ENCODE measurements at places on chromosomes 7 and 10.
A peak's percentile ranks its signal among the peaks of the same experiment; 100 is the strongest.

GRCh38 chr10:61486738-61487396, 33.7 kb upstream of the TMEM26 start:
- no peak for DNase-seq

DNA sequence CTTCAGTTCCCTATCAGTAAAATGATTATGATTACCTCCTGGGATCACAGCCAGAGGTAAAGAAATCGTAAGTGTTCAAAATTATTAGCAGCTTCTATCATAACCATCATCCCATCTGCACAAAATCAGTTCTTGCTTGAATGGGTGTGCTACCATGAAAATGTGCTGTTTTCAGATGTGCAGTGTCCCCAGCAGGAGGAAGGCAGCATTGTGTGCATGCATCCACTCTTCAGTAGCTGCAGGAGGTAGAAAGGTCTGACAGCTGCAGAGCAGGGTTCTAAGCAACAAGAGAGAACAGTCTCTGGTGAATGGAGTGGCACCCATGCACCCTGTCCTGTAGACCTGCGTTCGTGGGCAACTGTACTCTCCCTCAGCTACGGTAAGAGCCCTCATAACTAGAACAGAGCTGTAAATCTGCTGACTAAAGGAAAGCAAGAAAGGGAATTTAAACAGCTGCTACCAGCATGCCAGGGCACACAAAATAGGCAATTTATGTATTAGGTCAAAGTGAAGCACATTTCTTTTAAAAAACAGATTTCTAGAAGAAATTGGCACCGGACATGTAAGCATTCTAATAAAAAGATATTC, 21.2 kb downstream of the VSTM2A start:
- no peak for DNase-seq

DNA sequence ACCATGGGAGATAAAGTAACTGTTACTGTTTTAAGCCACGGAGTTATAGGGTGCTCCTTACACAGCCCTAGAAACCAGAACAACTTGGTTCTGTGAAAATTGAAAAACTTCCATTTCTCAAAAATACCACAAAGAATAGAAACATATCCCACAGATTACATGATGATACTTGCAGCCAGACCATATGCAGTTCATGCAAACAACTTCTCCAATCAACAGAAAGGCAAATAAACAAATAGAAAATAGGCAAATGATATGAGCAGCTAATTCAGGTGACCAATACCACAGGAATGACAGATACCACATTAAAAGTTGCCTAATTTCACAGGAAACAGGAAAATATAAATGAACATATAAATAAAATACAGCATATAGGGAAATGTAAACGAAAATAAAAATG, 297.5 kb downstream of the HTR7 start:
- no peak for DNase-seq

- DNase-seq: no peak
Measured at GRCh38 chr10:119478111-119478802, 64.3 kb downstream of the RGS10 start.

DNA sequence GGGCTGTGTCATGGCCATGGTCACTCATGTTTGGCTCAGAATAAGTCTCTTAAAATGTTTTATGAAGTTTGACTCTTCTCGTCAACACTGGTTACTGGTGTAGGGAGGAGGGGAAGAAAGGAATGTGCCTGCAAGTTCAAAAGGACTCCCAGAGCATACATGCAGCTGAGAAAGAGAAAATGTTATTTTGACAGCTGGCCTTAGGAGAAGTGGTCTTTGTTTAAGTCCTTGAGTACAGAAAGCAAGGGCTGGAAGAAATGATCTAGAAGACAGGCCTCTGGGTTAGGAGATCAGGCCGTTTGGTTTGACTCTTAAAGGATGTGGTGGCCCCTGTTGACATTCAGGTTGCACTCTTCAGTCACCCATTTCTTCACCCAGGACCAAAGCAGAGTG, 245.5 kb downstream of the REEP3 start:
- no peak for DNase-seq

- no peak for DNase-seq
Measured at GRCh38 chr10:91271886-91272285, 51.4 kb downstream of the PCGF5 start.

- DNase-seq: no peak
Measured at GRCh38 chr7:30184791-30185487, 50.2 kb downstream of the MTURN start.

DNA sequence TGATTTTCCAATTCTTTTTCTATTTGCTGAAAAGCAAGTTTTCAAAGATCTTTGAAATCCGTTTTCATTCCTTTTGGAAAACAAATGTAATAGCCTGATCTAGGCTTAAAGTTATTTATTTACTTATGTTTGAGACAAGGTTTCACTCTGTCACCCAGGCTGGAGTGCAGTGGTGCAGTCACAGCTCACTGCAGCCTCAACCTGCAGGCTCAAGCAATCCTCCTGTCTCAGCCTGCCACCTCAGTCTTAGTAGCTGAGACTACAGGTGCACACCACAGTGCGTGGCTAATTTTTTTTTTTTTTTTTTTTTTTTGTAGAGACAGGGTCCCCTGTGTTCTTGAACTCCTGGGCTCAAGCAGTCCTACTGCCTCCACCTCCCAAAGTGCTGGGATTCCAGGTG, 4.6 kb downstream of the ST7 start:
- DNase-seq: no peak

- no peak for DNase-seq
Measured at GRCh38 chr10:93267521-93267920, 193.8 kb downstream of the CYP26A1 start.

DNA sequence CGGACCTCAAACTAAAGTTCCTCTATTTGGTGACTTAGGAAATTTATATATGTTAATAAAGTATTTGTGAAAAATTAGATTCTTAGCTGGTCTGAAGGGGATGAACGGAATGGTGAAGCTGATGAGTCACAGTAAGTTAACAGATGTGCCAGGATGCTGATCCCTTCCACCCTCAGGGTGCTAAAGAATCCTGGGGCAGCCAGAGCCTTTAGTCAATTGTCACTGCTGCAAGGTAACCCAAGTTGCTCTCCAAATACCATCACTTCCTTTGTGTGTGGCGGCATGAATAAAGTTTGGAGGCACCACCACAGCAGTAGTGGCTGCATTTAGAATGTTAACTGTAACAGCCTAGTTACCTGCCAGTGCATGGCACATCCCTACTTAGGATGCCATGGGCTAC, 222.6 kb upstream of the PPP1R3A start:
- no peak for DNase-seq

DNA sequence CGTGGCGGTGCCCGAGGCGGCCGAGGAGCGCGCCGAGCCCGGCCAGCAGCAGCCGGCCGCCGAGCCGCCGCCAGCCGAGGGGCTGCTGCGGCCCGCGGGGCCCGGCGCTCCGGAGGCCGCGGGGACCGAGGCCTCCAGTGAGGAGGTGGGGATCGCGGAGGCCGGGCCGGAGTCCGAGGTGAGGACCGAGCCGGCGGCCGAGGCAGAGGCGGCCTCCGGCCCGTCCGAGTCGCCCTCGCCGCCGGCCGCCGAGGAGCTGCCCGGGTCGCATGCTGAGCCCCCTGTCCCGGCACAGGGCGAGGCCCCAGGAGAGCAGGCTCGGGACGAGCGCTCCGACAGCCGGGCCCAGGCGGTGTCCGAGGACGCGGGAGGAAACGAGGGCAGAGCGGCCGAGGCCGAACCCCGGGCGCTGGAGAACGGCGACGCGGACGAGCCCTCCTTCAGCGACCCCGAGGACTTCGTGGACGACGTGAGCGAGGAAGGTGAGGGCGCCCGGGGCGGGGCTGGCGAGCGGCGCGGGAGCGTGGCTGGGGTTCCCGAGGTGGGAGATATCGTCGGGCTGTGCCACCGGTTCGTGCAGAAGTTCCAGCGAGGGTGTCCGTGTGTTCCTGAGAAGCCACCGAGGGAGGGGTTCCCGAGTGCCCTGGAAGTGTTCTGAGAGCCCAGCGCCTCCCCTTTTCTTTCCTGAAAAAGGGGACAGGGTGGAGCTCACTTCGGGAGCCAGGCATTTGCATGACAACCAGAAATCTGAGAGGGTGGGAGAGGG, 495 bp downstream of the EIF3B start:
- no peak for DNase-seq

- no peak for DNase-seq
Measured at GRCh38 chr10:4351723-4352413, 474.1 kb upstream of the AKR1E2 start.

GRCh38 chr7:24824896-24825295, 67.6 kb upstream of the GSDME start:
- no peak for DNase-seq

DNA sequence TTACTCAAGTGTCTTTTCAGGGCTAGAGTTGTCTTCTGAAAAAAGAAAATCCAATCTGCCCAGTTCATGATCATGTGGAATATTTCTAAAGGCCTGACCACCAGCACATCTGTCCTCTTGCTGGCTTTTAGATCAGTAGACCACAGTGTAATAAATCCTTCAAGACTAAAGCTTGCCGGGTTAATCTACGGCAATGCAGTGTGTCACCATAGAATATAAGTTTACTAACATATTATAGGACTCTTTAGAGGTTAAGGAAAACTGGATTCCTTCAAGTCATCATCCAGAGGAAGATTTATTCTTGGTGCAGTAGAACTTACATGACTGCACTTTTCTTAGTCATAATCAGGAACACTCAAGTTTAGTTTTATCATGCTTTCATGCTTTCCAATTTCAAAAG, 349.5 kb downstream of the SEMA3D start:
- DNase-seq: no peak

GRCh38 chr7:50533866-50534265, 31.3 kb downstream of the DDC start:
- DNase-seq: no peak

DNA sequence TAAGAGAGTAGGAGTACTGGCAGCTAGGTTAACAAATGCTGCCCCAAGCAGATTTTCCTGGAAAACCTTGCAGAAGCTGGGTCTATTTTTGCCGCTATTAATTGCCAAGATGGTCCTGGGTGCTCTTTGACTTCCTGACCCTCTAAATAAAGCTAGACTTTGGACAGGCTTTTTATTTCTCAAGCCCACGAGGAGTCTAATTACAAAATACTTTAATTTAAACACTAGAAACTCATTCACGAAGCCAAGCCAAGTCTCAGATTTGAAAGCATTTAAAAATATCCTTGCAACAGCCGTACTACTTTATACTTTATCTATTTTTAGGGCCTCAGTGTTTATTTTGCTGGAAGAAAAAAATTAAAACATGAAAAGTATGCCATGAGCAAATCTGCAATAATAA, 45.1 kb downstream of the TMEM26 start:
- no peak for DNase-seq

DNA sequence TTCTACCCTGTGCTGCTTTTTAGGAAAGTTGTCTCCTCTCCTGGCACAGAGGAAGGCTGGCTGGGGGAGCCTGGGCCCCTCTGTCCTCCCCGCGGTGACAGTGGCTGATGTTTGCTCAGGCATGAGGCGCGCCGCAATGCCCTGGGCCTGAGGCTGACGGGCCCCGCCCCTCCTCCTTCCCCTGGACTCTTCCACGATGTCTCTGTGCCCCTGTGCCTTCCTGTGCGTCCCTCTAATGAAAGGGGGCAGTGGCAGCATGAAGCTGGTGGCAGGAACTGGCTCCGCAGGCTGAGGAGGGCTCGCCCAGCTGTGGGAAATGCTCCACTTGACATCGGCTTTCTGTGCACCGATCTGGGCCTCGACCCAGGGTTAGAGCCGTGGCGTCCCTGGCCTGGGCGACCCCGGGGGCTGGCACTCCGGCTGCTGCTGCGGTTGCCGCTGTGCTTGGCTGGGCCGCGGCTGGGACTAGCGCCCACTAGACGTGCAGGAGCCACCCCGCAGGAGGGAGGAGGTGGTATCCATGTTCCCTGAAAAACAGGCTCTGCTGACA, 67.9 kb downstream of the ZNF680 start:
- DNase-seq: no peak

GRCh38 chr7:47293884-47294555, 287.9 kb downstream of the TNS3 start:
- no peak for DNase-seq

- no peak for DNase-seq
Measured at GRCh38 chr7:147261693-147262092, 1145.1 kb downstream of the CNTNAP2 start.

DNA sequence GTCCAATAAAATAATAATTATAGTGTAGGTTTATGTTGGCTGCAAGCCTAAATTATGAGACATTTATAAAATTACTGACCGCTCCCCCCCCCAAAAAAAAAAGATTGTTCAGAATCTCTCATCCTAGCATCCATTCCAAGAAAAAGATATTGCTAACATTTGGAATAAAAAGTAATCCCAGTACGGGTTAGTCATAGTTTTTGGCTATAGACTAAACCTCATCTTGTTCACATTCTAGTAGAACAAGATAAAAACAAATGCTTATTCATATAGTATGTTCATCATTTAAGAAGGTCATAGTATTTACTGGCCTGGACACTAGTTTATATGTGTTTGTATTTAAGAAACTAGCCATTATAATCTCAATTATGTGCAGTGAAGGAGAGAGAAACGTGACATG, 44.0 kb downstream of the ADK start:
- no peak for DNase-seq

- DNase-seq: no peak
Measured at GRCh38 chr10:124685261-124685660, 58.9 kb downstream of the FAM53B start.

- no peak for DNase-seq
Measured at GRCh38 chr7:32163896-32164295, 93.7 kb upstream of the PDE1C start.

DNA sequence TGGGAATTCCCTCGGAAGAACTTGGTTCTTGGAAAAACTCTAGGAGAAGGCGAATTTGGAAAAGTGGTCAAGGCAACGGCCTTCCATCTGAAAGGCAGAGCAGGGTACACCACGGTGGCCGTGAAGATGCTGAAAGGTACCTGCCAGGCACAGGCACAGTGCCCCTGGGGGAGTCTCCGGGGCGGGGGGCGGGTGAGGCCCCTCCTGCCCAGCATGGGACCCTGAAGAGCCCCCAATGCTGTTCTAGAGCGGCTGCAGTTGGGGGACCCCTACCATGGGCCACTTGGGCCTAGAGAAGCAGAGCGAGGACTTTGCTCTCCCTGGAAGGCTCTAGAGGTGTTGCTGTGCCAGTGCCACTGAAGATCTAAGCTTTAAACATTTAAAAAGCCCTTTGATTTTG, 21.6 kb upstream of the CSGALNACT2 start:
- no peak for DNase-seq

GRCh38 chr10:6464862-6465430, 115.1 kb downstream of the PRKCQ start:
- DNase-seq: no peak

GRCh38 chr10:63204667-63205391, 71.7 kb downstream of the NRBF2 start:
- no peak for DNase-seq

DNA sequence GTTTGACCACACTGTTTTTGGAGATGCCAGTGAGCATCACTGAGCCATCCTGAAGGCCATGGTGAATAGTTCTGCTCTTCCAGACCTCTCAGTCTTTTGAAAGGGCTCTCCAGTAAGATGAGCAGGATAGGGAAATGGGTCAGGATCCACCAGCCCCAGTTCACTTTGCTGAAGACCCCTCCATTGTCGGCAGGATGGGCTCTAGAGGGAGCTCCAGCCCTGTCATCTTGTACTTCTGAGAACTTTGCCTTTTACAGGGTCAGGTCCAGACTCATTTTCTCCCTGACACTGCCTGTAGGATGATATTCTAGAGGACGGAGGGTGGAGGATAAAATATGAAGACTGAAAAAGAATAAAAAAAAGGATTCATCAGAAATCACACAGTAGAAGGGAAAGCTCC, 13.1 kb downstream of the LHFPL3 start:
- DNase-seq: peak; percentile 6

All from NCI-H748 treated with DMSO at 0.1 percent for 48 hours (cell line).